SJSA1 (cell line): ENCODE measurements at places on chromosomes 5 and 9. TPM values are rescaled to one million over a fixed set of nuclear protein-coding genes. Genes with fewer than 3 reads are reported as not detected.

GRCh38 chr9:17793713-17794622 lies 215.1 kb downstream of the SH3GL2 start:
- no peak for DNase-seq

GRCh38 chr9:86469476-86470250 lies 115.5 kb upstream of the TUT7 start:
- no peak for DNase-seq

DNA sequence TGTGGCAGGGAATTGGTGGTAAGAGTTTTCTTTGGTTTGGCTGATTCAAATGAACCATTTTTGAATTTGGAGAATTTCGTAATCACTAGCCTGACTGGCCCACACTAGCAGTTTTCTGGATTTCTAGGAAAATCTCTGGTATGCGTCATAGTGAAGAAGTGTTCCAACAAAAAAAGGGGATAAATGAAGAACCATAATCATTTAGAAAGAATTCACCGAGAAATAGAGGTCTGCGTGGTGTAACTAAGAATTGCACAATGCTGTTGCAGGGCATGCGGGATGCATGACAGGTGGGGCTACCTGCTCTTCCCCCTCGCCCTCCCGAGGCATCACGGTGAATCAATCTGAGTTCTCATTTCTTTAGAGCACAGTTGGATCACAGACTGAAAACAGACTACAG lies 232.3 kb upstream of the PAPPA start:
- DNase-seq: no peak

DNA sequence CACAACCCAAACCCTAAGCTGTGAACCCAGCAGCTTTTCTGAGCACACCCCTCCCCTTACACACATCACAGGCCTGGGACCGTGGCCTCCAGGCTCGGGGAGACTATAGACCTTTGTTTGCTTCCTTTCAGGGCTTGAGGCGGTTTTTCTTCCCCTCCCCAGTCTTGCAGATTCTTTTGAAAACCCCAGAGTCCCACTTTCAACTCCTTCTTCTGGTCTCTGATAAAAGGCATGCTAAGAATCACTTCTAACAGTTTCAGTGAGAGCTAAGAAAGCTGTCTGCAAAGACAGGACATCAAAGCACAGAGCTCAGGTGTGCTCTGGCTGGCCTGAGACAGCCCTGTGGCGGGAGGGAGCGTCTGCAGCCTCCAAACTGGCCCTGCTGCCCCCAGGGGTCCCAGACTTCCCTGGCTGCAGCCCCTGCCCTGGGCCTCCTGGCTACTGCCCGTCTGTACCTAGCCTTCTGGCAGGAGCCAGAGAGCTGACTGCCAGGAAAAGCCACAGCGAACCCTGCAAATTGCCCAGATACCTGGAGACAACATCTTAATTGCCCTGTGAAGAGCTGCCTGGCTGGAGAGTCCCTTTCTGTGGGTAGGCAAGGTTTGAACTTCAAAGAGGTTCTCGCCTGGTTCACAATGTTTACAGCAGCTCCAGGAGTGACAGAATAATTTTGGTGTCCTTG lies 138.9 kb downstream of the GADD45G start:
- no peak for DNase-seq

DNA sequence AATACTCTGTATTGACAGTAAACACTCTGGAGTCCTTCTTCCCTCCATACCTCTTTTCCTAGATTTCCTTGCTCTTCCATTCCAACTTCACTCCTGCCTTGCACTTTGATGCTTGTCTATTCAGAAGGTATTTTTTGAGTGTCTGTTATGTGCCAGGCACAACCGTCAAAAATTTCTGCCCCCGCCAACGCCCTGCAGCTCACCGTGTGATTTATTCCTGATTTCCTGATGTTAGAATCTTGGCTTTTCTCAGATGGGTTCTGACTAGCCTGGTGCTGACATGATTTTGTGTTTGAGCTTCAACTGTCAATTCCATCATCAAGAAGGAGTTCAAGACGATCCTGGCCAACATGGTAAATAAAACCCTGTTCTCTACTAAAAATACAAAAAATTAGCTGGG lies 297.5 kb downstream of the AGTPBP1 start:
- no peak for DNase-seq

Gene LIX1
- not detected in 2 replicates for total RNA-seq

Gene PELO
- 12.8 and 20.9 TPM in 2 replicates for total RNA-seq

Gene PHF24
- total RNA-seq: not detected in 2 replicates
